ENCODE measurements at places on chromosomes 12 and 14. TPM values are rescaled to one million over a fixed set of nuclear protein-coding genes. Genes with fewer than 3 reads are reported as not detected.

DNA sequence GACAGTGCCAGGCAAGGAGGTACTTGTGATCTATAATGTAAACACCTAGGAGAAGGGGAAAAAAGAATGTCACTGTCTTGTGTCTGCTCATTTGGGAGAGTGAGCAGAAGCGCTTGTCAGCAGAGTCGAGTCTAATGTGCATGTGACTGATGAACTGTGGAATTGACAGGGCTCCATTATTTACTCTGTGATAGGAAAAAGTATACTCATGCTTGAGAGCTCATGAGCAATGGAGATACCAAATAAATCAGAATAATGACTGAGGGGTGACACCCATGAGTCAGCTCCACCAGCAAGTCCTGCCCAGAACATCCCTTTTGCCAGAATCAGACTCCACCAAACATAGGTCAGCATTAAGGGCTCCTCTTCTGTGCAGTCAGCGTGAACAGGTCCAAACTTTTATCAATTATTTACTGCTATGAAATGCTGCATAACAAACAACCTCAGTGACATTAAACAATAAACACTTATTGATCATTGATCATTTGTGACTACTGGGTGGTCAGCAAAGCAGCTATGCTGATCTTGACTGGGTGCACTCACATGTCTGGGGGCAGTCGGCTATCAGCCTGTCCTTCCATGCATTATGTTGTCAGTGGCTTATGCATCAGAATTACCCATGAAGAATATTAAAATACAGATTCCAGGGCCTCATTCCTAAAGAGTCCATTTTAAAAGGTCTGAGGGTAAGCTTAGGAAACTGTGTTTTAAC is 29.2 kb upstream of the WSCD2 start:
- no peak for DNase-seq

- DNase-seq = peak; percentile 54
Measured at GRCh38 chr12:122888232-122888752, 7.6 kb downstream of the VPS37B start.

GRCh38 chr14:26959972-26960660 is 362.3 kb upstream of the NOVA1 start:
- no peak for DNase-seq

DNA sequence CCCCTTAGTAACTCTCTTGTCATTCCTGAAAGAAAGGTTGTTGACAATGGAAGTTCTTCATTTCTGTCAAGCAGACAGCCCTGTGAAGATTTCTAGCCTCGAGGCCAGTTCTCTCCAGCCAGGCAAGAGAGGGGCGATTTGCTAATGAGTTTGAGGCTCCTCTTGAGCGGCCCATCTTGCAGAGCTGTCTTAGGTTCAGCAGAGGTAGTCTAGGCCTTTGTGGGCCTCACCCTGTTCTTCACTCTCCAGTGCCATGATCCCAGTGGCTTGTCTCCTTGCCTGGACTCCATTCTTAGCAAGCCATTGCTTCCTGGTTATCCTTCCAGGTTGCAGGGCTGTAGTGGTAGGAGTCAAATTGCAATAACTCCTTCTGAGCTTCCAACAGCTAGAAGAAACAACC is 9.7 kb downstream of the TPH2 start:
- no peak for DNase-seq

- DNase-seq = no peak
Measured at GRCh38 chr12:21938879-21939278, 2.3 kb downstream of the ABCC9 start.

DNA sequence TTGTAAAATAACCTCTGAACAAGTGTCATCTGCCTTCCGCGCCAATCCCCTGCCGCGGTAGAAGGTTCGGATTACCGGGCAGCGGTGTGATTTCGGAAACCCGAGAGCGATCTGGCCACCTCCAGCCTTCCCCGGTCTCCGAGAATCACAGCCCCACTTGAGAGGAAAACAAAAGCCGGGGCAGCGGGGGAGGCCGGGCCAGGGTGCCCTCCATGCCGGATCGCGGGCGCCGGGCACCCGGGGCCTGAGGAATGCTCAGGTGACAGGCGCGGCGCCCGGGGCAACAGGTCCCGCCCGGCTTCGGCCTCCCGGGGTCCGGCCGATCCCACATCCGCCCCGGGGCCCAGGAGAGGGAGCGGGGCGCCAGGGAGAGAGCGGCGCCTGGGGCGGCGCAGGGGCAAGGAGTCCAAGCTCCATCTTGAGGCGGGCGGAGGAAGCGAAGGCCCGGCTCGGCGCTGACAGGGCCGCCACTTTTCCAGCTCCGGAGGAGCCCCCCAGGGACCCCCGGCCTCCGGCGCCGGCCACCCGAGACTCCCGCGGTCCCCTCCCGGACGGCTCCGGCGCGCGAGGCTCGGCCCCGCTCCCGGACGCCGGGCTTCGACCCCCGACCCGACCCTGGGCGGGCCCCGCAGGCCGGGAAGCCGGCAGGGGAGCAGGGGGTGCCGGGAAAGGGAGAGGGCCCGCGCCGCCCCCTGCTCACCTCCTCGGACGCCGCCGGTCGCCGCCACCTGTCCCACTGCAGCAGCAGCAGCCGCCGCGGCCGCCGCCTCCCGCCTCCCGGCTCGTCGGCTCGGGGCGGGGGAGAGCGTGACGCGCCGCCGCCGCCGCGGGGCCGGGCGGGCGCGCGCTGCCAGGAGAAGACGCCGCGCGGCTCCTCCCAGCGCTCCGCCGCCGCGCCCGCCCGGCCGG is at the start of gene CLIP1:
Gene CLIP1 (minus strand): TSS at position 849 of the 909 bp plus-strand sequence. CDS start 42,217 bp downstream, outside the sequence.
- peak; percentile 71 for DNase-seq

GRCh38 chr14:104393898-104394381 is 185.6 kb upstream of the C14orf180 start:
- peak; percentile 74 for DNase-seq

PLEK2 gene
- total RNA-seq = not detected

DNA sequence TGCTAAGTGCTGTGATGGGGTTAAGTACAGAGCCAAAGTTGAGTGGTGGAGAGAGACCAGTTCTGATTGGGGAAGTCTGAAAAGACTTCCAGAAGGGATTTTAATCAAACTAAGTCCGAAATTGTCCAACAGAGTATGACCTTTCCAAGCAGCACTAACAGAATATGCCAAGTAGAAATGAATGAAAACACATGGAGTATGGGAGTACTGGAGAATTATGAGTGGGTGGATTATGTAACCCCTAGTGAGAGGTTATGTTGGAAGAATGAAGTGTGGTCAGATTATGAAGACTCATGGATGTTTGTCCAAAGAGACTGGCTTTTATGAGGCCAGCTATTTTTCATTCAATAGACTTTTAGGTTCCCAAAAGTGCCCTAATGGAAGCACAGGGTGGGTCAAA is 94.0 kb upstream of the PLEKHA5 start:
- no peak for DNase-seq

DNA sequence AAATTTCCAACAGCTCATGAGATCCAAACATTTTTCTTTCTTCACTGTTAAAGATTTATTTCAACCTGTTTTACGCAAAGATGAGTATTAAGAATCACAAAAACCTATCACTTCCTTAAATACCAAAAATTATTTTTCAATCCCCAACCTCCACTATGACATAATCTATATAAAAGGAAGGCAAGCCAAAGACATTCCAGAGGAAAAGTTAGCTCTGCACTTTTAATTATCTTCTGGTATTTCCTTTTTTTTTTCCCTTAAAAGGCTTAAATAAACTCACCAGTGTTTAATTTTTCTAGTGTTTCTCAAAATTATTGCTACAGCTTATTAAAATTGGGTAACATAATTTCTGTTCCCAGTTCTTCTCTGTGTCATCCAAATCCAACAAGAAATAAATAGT is 75.9 kb downstream of the BMP4 start:
- DNase-seq = no peak

DNA sequence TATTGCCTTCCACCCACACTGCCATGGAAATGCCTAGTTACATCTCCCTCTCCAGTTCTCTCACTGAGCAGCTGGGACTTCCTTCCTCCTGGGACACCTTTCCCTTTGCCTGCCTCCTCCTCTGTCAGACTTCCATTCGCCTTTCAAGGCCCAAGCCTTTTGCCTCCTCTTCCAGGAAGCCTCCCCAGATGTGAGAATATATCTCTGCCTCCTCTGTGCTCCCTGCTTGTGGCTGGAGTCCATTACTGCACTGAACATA is 3.1 kb downstream of the IFI27L2 start:
- DNase-seq = no peak

- DNase-seq = no peak
Measured at GRCh38 chr14:102941419-102942011, 19.1 kb downstream of the AMN start.

DNA sequence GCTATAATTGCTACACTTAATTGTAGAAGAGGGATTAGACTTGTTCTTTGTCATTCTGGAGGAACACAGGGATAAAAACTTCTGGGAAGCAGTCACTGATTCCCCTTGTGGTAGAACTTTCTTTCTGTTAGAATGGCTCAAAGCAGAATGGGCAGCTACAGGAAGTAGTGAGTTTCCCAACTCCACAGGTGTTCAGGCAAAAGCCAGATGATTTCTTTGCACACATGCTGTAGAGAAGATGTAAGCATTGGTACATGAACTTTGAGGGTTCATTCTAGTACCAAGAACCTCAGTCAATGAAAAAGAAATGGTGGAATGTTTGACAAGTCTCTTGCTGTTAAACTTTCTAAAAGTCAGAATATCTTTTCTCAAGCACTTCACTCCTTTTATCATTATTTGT is 4.3 kb downstream of the NDUFA9 start:
- no peak for DNase-seq

DNA sequence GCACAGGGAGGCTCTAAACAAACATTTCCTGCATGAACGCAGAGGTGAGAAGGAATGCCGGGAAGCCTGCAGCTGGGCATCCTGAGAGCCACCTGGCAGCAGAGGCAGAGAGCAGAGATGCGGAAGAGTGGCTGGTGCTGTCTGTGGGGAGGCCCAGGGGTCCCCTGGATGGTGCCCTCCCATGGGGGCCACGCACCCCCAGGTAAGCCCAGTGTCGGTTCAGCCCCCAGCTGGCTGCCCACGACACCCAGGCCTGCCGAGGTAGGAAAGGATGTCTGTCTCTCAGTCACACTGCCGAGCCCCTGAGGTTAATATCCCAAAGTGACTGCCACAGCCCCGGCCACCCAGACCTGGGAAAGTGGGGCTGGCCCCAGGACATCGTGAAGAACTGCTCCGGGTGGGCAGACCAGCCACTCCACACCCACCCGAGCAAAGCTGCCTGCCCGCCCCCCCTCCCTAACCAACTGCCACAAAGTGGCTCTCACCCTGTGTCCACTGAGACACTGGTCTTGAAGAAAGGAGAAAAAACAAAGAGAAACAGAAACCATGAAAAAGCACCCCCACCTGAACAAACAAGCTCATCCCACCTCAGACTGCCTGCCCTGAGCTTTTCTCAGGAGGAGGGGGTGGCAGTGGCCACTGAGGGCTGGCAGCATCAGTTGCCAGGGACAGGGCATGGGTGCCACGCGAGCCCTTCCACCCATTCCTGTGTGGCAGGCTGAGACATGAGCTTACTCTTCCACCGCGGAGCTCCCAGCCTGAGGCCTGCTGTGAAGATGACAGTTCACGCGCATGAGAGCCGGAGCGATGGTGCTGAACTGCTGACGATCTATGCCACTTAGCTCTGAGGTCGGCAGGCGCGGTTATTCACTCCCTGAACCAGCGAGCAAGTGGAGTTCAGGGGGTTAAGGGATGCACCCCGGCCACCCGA is 40.8 kb downstream of the CCDC88C start:
- DNase-seq = peak; percentile 58

Measured in heart left ventricle (tissue), 16 donors.